Right lung (tissue), 10 donors: ENCODE measurements at places on chromosomes 2 and 18. TPM values are rescaled to one million over a fixed set of nuclear protein-coding genes. Genes with fewer than 3 reads are reported as not detected.

The GPATCH11 gene
- polyA plus RNA-seq, result 13.3 TPM

The IL1F10 gene
- polyA plus RNA-seq, result not detected

The EML6 gene
- 0.75 TPM for polyA plus RNA-seq

DNA sequence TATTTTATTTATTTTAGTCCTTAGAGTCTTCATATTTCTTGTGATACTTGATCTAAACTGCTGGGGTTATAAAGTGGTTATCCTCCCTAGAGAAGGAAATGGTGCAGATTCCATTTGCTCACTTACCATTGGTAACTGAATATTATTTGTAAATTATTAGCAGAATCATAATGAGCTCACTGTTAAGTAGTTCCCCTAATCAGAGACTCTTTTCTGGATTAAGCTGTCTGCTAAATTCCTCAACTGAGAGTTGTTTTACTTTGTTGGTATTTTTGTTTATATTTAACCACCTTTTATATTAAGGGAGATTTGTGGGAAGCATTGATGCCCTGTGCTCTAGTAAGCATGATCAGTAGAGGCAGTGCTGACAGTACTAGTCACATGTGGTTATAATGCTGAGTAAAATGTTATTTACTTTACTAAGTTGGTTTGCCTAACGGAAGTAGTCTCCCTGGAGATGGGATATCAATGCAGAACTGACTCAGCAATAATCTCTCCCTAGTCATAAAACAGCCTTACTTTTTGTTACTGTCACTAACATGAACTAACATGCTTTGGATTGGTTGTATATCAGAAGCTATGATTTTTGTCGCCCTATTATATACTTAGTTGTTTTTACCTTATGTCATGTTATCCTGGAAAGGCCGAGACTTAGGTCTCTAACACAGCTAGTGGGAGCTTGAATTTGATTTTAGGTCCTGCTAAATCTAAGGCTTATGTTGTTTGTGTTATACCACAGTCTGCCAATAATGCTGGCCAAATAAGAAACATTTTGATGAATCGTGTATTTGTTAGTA lies 166.7 kb downstream of the MCFD2 start:
- peak; percentile 20 for DNase-seq

GRCh38 chr2:165899311-165899710 lies 54.3 kb downstream of the TTC21B start:
- no peak for DNase-seq

DNA sequence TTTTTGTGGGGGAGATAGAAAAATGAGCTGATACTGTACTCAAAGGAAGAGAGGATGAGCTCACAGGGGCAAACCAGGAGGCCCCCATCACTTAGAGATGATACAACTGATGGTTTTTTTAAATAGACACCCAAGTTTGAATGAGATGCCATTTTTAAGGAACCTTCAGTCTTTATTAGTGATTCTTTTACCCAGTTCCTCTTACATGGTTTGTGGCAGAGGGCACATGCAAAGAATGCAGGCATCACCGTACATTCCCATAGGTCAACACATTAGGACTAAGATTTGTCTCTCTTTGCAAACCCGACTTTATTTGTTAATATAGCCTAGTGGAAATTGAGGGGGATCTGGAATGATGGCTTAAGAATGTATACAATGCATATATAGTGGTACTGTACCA lies 250.9 kb downstream of the ASXL3 start:
- no peak for DNase-seq

DNA sequence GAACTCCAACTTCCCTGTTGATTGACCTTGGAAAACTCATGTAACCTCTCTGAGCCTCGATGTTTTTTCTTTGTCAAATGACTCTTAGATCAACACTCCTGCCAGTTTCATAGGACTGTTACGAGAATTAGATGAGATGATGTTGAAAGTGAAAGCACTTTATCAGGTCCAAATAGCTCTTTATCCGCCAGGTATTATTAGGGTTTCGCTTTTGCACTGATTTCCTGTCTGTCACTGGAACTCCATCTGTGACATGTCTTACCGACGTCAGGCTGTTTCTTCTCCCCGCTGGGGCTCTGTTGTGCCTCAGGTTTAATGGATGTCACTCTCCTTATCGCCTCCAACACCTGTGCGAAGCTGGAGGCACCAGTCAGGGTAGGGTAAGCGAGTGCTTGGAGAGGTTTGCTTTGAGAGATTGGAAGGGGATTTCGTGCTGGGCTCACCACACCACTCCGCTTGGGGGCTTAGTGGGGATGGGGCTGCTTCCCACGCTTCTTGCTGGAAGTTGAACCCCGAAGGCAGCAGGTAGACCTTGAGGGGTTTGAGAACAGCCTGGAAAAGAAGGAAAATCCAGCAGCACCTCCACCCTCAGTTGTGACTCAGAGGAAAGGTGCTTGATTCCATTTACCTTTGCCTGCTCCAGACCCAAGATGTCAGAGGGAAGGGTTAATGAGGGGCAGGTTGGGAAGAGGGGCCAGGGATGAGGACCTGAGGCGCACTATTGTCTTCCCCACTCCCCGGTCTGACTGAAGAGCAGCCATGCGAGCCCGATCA lies 4.3 kb downstream of the GAD1 start:
- no peak for DNase-seq

The KATNAL2 gene
- polyA plus RNA-seq, result 8.5 TPM

The CDH19 gene
- polyA plus RNA-seq, result 0.15 TPM

GRCh38 chr2:55962915-55963314 lies 39.3 kb upstream of the EFEMP1 start:
- no peak for DNase-seq

The REEP1 gene
- polyA plus RNA-seq, result 20.4 TPM

DNA sequence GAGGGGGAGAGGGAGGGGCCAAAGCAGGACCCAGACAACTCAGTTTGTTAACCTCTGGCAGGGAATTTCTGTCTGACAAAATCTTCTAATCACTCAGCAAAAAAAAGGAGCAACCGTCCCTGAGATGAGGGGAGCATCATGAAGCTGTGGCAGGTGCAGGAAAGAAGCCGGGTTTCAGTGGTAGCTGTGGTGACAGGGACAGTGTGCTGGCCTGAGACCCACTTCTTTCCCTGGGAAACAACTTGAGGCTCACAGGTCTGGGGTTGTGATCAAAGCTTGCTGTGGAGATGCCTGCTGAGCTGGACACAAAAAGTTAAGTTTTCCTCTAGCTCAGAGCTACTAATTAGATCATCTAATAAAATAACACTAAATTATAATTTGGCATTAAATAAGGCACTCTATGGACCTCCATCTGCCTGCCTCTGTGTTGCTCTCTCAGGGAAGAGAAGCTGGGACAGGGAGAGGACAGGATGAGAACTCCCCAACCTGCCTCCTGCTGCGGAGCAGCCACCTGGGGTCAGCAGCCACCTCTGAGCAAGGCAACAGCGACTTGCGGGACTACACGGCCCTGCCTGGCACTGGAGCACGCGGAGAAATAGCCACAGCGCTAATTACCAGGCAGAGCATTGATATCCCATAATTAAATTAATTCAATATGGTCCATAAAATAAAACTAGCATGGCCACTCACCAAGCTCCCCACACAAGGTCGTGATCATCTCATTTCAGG lies 104.6 kb upstream of the TEX51 start:
- DNase-seq, result no peak

- DNase-seq, result peak; percentile 13
These were observed 8.9 kb upstream of the SKOR2 start for GRCh38 chr18:47260120-47260923.

DNA sequence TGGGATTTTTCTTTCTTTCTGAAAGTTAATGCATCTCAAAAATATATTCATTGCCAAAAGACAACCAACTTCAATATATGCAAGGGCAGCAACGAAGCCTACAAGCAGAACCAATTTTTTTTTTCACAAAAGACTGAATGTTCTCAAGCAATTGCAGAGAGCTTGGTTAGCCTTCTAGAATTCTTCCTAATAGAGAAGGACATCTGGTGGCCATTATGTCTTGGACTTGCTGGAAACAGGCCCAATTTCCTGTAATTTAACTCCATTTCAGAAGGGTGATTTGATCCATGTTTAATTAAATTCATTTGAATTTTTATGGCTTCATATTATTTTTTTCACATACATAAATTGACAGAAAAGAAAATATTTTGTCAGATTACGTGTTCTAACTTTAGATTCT lies 208.0 kb downstream of the TPGS2 start:
- no peak for DNase-seq

DNA sequence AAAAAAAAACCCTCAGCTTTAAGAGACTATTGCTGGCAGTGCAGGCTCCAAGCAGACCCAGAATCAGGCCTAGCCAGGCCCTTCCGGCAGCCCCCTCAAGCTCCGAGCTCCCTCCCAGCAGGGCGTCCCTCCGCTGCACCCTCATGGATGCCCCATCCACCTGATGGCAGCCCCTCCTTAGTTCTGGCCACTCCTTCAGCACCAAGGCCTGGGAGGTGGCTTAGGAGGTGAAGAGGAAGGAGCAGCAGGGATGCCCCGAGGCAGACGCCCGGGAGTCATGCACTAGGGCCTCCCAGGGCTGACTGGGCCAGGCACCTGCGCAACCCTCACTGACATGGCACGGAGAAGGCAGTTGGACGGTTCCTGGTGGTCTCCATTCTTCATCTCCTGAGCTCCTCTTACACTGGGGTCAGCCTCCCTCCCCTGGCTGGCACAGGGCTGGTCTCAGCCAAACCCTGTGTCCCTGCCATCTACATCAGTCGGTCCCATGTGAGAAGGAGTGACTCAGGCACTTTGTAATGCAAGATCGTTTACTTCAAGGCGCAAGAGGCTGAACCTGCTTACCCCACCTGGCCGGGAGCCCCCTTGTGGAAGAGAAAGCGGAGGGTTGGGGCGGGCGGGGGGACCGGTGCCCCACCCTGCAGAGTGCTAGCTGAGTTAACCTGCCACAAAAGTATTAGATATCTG lies 53.5 kb upstream of the ID2 start:
- no peak for DNase-seq

The RNF181 gene
- polyA plus RNA-seq, result 104 TPM

GRCh38 chr18:40937386-40937785 lies 1017.6 kb upstream of the PIK3C3 start:
- no peak for DNase-seq

DNA sequence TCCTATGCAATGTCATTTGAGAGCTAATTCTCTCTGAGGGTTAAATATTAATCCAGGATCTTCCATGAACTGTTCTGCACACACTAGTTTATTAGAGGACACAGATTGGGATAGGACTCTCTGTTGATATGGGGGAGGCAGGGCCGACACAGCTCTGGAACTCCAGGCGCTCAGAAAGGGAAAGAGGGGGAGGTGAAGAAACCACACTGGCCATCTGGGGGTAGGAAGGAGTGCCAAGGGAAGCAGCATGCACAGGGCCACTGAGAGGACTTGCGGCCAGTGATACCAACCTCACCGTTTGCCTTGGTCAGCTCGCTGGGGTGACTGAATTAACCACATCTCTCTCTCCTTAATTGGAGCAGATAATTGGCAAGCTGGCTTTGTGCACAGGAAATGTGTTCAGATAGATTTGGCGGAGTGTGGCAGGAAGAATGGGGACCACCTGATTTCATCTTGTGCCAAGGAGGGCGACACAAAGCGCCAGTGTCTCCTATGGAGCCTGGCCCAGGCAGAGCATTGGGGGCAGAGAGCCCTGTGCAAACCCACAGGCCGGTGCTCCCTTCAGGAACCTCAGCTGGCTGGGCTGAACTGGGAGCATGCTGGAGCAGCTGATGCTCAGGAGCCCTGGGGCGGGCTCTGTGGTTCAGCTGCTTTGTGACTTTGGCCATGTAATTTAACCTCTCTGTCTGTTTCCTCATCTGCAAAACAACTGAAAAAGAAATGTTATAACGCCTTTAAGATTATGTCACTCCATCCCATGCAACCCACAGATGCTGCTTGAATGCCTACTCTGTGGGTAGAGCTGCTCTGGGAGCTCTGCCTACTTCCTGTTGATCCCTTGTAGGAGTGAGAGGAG lies 114.7 kb upstream of the STON1 start:
- no peak for DNase-seq

GRCh38 chr18:47748847-47749599 lies 181.4 kb downstream of the SMAD2 start:
- DNase-seq, result peak; percentile 79

DNA sequence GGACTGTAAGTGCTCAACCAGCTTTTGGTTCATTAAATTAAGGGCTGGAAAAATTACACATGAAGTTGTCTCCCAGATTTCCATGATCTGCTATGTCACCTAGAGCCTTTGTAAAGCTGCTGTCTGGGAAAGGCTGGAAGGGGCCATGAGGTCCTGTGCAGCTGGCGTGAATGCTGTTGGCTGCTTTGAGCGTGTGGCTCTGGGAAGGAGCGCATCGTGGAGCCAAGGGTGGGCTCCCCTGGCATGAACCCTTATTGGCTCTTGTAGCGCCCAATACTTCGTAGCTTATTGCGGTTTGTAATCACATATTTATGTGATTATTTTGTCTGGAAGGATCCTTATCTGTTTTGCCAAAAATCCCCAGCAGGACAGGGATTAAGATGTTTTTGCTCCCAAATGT lies 70.5 kb upstream of the LMAN1 start:
- no peak for DNase-seq

DNA sequence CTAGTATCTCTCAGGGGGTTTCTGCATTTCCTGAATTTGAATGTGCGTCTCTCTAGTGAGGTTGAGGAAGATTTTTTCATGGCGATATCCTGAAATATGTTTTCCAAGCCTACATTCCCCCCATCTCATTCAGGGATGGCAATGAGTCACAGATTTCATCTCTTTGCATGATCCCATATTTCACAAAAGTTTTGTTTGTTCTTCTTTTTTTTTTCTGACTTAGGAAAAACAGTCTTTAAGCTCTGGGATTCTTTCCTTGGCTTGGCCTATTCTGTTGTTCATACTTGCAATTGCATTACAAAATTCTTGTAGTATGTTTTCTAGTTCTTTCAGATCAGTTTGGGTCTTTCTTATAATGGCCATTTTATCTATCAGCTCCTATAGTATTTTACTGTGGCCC lies 136.5 kb downstream of the DSEL start:
- DNase-seq, result no peak

- no peak for DNase-seq
These were observed 898.3 kb downstream of the CPS1 start for GRCh38 chr2:211454679-211455078.

The METTL21A gene
- 37.2 TPM for polyA plus RNA-seq
